ENCODE measurements at places on chromosomes 6 and 20.

GRCh38 chr6:145331066-145331465 lies 404.3 kb downstream of the EPM2A start:
- DNase-seq: no peak

GRCh38 chr6:6812427-6812826 lies 223.9 kb downstream of the LY86 start:
- DNase-seq: no peak

DNA sequence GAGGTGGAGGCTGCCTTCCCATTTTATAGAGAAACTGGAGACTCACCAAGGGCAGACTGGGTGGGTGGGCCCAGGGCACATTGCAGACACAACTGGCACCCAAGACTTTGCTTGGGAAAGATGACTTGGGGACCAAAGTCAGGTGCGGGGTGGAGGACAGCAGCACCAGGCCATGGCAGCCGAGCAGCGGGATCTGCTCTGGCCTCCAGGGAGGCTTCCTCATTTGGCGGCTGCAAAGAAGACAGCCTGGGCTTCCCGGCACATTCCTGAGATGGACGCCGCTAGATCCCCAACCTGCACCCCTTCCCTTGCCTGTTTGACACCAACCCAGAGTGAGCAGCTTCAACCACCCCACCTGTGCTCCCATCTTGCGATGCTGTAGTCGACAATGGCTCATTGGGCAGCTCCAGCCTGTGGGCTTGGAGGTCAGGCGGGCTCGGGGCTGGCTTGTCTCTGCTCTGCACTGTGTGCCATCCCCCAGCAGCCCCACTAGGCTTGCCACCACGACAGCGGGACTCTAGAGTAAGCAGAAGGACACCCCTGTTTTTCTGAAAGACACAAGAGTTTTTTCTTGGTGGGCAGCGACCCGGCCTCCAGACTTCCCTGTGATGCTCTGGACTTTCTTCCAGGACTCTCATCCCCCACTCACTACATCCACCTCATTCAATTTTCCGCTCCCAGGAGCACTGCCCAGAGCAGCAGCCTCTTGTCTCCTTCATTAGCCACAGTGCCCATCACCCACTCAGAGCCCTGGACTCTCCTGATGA lies 184.9 kb upstream of the CST7 start:
- DNase-seq: no peak

- DNase-seq: no peak
Measured at GRCh38 chr20:42688576-42688975, 501.1 kb downstream of the PTPRT start.

GRCh38 chr20:48205786-48206185 lies 420.5 kb upstream of the SULF2 start:
- DNase-seq: no peak

GRCh38 chr6:1832844-1833787 lies 223.4 kb downstream of the FOXC1 start:
- no peak for DNase-seq

DNA sequence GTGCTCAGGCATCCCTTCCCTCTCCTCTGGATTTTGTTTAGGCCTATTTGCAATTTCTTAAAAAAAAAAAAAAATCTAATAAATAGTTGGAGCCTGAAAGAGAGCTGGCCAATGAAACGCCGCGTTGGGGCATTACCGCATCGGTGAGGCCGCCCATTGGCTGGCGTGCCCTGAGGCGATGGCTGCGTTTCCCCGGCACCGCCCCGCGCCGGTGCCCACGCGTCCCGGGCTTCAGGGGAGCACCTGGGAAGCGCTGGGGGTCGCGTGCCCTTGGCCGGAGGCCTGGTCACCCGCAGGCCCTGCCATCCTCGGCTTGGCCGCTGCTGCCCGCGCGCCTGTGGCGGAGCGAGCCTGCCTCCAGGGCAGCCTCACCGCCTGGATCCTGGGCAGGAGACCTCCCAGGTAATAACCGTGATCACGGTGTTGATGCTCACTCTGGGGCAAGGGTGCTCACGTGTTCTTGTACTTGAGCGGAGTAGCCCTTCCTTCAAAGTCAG lies 155.4 kb downstream of the NRN1 start:
- DNase-seq: peak; percentile 74

GRCh38 chr6:151392427-151392826 lies 1.1 kb upstream of the ZBTB2 start:
- no peak for DNase-seq

GRCh38 chr6:121157906-121158305 lies 176.4 kb downstream of the TBC1D32 start:
- DNase-seq: no peak

- no peak for DNase-seq
Measured at GRCh38 chr20:50333812-50334211, 143.2 kb downstream of the CEBPB start.

GRCh38 chr6:99189823-99190721 lies 159.4 kb downstream of the FAXC start:
- no peak for DNase-seq

DNA sequence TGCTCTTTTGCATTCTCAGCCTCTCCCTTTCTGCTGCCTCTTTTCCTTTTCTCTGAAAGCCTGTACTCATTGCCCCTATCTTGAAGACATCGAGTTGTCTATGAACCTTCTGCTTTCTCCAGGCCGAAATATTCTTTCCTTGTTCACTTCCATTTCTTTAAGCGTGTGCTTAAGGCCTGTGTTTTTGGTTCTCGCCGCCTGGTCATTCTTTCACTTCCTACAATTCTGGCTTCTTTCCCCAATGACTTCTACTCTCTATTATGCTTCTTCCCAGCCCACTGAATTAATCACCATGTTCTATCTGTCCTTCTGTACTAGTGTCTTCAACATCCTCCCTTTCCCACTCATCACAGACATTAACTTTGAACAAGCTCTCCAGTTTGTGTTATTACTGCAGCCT lies 69.6 kb downstream of the C6orf52 start:
- DNase-seq: no peak

DNA sequence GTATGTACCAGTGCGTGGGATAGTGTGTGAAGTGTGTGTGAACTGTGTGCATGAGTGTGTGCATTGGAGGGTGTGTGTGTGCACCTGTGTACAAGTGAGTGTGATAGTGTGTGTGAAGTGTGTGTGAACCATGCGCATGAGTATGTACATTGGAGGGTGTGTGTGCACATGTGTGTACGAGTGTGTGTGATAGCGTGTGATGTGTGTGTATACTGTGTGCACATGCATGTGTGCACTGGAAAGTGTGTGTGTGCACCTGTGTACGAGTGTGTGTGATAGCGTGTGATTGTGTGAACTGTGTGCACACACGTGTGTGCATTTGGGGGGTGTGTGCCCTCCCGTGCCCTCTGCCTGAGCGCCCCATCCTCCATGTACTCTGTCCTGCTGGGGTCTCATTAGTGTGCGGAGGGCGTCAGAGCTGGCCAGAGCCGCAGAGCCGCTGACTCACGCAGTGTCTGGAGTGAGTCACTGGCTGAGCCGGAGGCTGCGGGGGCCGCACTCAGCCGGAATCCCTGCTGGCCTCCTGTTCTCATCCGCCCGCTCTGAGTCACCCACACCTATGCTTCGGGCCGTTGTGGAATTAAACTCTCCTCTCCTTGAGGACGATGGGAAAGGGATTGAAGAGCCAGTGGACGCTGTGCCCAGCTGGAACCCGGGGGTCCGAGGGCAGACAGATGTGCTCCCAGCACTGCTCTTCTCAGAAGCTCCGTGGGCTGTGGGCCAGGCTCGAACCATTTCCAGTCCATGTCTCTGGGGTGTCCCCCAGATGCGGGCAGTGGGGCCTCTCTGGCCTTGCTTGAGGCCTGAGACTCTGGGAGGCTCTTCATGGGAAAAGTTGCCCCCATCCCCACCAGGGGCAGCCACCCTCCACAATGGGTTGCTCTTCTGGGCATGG lies 27.3 kb upstream of the STX16 start:
- DNase-seq: peak; percentile 16

GRCh38 chr6:158048589-158048988 lies 66.9 kb downstream of the SYNJ2 start:
- no peak for DNase-seq

GRCh38 chr6:3540253-3540820 lies 83.5 kb upstream of the SLC22A23 start:
- DNase-seq: no peak

DNA sequence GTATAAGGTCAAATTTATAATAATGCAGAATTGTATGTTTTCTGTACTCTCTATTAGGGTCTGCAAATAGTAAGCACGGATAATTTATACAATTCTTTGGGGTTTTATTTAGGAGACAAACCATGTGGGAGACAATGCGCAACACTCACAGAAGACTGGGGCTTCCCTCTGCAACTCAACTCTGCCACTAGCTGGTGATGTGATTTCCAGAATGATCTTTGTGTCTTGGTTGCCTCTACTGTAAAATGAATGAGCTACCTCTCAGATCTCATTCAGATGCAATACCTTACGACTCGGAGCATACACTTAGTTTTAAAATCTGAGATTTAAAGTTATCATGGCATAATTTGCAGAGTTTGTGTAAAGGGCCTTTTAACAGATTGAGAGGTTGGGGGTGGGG lies 6.4 kb downstream of the MAN1A1 start:
- DNase-seq: no peak

GRCh38 chr20:19515074-19515473 lies 243.0 kb upstream of the RIN2 start:
- no peak for DNase-seq

Data from hypothalamus (tissue), 51 donors.